ENCODE measurements at places on chromosomes 16 and 17. TPM values are rescaled to one million over a fixed set of nuclear protein-coding genes. Genes with fewer than 3 reads are reported as not detected.

GRCh38 chr17:7897773-7898172 is 9.2 kb downstream of the CHD3 start:
- no peak for DNase-seq

- peak; percentile 75 for DNase-seq
Measured at GRCh38 chr16:54931120-54932014, 702 bp downstream of the IRX5 start.

DNA sequence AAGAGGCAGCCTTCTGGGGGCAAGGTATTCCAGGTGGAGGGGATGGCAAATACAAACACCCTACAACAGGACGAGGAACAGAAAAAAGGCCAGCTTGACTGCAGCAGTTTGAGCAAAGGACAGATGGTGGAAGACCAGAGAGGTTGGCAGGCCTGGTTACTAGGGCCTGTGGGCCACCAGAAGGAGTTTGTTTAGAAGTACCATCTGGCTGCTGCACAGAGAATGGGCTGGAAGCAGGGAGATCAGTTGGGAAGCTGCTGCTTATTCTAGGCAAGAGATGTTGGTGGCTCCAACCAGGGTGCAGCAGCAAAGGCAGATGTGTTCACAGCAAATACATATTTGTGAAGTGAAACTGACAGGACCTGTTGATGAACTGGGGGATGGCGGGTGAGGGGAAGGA is 2.9 kb upstream of the YPEL2 start:
- DNase-seq = no peak

GRCh38 chr16:5432166-5432565 is 334.6 kb upstream of the EEF2KMT start:
- no peak for DNase-seq

GRCh38 chr17:7676533-7676932 is 10.8 kb downstream of the TP53 start:
- DNase-seq = no peak

DNA sequence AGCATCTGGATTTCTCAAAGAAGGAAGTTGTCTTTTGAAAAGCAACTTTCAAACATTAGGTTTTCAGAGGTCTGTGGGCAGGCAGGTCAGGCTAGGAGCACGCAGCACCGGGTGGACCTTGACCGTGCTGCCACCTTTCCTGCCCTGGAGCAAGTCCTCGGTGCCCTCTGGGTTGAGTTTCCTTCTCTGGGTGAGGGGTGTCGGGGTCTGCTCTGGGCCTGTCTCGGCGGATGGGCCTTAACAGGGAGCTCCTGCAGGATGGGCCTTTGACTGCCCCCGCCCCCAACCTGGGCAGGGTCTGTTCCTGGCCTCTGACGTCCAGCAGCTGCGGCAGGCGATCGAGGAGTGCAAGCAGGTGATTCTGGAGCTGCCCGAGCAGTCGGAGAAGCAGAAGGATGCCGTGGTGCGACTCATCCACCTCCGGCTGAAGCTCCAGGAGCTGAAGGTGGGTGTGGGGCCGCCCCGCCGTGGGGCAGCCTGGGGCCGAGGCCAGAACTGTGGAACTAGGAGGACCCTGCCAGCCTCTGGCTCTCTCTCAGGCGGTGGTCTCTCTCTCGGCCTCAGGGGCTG is 8.7 kb downstream of the DEF8 start:
- no peak for DNase-seq

DNA sequence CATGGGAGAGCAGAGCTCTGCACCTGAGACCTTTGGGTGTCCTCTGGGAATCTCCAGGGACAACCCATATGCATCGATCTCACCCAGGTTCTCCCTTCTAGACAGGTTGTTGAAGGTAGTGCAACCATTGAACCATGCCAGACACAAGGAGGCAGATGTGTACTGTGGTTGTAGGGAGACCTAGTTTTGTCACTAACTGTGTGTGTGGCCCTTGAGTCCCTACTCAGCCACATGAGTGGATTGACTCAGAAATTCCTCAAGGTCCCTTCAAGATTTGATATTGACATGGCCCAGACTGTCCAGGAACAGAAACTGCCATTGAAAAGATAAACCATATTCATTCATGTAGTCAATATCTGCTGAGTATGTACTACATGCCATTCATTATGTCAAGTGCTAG is 396.4 kb upstream of the CCL2 start:
- no peak for DNase-seq

GRCh38 chr17:34616148-34616547 is 36.8 kb downstream of the TMEM132E start:
- DNase-seq = no peak

GRCh38 chr16:23280483-23280967 is 21.6 kb upstream of the SCNN1B start:
- DNase-seq = no peak

GRCh38 chr17:561116-561515 is 153.5 kb downstream of the VPS53 start:
- no peak for DNase-seq

DNA sequence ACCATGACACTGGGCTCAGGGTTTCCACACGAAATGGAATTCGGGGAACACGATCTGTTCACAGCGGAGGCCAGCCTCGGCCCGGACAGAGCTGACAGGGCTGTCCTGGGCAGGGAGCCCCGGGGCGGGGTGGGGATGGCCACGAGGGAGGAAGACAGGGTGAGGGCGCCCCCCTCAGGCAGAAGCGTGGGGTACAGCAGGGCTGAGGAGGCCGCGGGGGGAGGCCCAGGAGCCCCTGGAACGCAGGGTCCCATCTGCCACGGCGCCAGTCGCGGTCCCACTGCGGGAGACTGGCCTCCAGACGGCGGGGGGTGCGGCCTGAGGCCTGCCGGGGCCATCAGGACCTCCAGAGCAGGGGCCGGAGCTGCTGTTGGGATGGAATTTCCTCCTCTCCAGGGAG is 75.9 kb downstream of the LMF1 start:
- no peak for DNase-seq

DNA sequence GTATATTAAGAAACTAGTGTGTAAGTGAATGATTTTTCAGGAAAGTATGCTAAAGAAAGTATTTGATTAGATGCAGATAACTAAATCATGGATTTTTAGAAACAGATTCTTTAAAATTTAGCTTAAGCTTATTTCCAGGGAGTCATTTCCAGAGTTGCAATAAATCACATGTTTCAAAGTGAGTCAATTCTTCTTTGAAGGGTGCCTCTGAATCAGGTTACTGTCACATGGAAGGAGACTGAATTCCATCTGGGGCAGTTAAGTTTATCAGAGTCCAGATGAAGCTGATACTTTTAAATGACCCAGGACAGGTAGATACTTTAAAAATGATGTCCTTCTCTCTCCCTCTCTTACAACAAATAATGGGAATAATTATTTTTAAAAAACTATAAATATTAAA is 5.0 kb downstream of the MFSD11 start:
- no peak for DNase-seq

- DNase-seq = no peak
Measured at GRCh38 chr17:17779015-17779611, 57.7 kb downstream of the SREBF1 start.

The HCRT gene
- total RNA-seq = not detected

The ZNF267 gene
- 6.4 TPM for total RNA-seq

The FBXO39 gene
- total RNA-seq = 0.83 TPM

The NHLRC4 gene
- total RNA-seq = 1.2 TPM
